Esophagus squamous epithelium (tissue), 5 donors: ENCODE measurements at places on chromosomes 1 and 21. TPM values are rescaled to one million over a fixed set of nuclear protein-coding genes. Genes with fewer than 3 reads are reported as not detected.

- H3K27me3 ChIP-seq: no peaks in the 10 kb centered on the region
- no peak overlapping the region for H3K4me3 ChIP-seq
- no peak overlapping the region for H3K27ac ChIP-seq
- H3K4me1 ChIP-seq: no peaks in the 10 kb centered on the region
- DNase-seq: no peak
These were observed 1042.6 kb downstream of the PLA2G4A start for GRCh38 chr1:187871177-187871845.

- no peak overlapping the region for H3K4me3 ChIP-seq
- H3K27ac ChIP-seq: no peak overlapping the region
- no peaks in the 10 kb centered on the region for H3K27me3 ChIP-seq
- H3K4me1 ChIP-seq: no peaks in the 10 kb centered on the region
These were observed 35.5 kb upstream of the IGSF21 start for GRCh38 chr1:18072066-18072465.

- H3K27ac ChIP-seq: no peak overlapping the region
- H3K4me1 ChIP-seq: peaks cover 5% of the 10 kb centered on the region
- no peaks in the 10 kb centered on the region for H3K27me3 ChIP-seq
- no peak for DNase-seq
- H3K4me3 ChIP-seq: no peak overlapping the region
These were observed 8.3 kb downstream of the RCAN1 start for GRCh38 chr21:34606621-34607020.

DNA sequence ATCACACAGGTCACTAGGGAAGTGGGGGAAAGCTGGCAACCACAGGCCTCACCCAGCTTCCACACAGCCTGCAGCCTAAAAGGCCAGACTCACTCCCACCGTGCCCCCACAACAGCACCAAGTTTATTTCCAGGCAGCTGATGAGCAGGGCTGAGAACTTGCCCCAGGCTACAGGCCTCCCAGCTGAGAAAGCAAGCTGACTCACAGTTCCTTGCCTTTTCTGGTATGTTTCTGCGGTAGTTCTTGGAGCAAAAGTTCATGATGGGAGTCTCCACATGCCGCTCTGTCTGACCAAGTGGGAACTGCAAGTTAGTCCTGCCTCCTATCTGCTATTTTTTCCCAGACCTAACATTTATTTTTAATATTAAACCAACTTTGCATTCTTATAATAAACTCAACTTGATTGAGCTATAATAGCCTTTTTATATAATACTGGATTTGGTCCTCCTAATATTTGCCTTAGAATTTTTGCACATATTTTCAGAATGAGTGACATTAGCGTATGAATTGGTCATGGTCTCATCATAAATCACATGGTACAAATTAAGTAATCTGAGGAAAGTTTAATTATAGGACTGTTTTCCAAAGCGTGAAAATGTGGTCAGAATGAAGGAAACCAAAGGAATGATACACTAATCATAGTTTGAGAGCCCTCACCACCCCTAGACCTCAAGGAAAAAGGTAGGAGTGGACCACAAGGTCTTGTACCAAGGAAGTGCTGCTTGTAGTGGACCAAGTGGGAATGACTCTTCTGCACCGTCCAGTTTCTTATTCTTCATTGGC lies 30.7 kb downstream of the RPAP2 start:
- H3K36me3 ChIP-seq: no peaks in the 10 kb centered on the region
- no peak for DNase-seq
- H3K27ac ChIP-seq: no peak overlapping the region
- H3K4me1 ChIP-seq: no peaks in the 10 kb centered on the region
- no peaks in the 10 kb centered on the region for H3K27me3 ChIP-seq

SAMSN1 gene
- total RNA-seq: 6.1 TPM

HCRTR1 gene
- total RNA-seq: not detected

DYNLT5 gene
- total RNA-seq: not detected

CTSE gene
- 0.32 TPM for total RNA-seq
